ENCODE measurements at places on chromosomes 7 and 10.
A peak's percentile ranks its signal among the peaks of the same experiment; 100 is the strongest.

DNA sequence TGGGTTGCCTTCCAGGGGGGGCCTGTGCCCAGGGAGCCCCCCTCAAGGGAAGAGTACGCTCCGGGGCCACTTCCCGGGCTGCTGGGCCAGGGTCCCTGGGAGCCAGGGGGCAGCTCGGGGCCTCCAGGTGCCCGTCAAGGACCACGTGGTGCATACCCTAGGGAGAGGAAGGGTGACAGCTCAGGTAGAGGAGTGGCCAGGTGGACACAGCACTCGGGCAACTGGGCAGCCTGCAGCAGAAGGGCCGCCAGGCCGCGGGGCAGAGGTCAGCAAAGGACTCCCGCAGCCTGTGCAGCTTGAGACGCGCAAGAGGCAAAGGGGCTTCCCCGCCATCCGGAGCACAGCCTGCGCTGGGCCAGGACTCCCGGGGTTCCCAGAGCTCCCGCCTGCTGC is 26.4 kb downstream of the AP5Z1 start:
- H3K4me3 ChIP-seq = no peak overlapping the region
- no peak overlapping the region for H3K27ac ChIP-seq
- no peaks in the 10 kb centered on the region for H3K27me3 ChIP-seq

- H3K4me1 ChIP-seq = peaks cover 26% of the 10 kb centered on the region
- no peak overlapping the region for H3K4me3 ChIP-seq
- no peak for DNase-seq
- H3K27me3 ChIP-seq = no peaks in the 10 kb centered on the region
- H3K36me3 ChIP-seq = no peaks in the 10 kb centered on the region
Observed at GRCh38 chr10:119415536-119416503, 126.7 kb downstream of the RGS10 start.

DNA sequence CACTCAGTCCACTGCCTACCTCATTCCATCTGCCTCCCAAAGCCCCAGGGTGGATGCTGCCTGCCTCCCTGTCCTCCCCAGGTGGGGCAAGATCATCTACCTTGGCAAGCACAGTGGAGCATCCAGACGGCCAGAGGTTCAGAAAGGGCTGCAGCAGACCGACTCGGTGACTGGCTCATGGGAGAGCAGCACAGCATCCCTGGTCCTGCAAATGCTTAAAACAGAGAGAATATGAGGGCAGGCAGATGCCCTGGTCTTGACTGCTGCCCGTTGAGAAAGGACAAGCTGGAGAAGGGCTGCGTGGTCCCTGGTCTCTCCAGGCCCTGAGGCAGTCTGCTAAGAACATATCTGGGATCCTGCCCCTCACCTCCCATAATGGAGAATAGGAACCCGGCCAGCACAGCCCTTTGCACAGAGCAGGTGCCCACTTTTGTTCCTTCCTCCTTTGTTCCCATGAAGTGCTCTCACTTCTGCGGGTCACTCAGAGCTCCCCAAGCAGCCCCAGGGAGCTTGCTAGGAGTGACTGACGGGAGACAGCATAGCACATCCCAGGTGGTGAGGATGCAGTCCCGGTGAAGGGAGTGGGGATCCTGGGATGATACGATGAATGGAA is 1.4 kb downstream of the HPS1 start:
- H3K36me3 ChIP-seq = peaks cover 49% of the 10 kb centered on the region
- no peak overlapping the region for H3K4me3 ChIP-seq
- H3K4me1 ChIP-seq = peaks cover 15% of the 10 kb centered on the region
- no peaks in the 10 kb centered on the region for H3K27me3 ChIP-seq
- H3K27ac ChIP-seq = peak overlapping the region; percentile 96
- no peak for DNase-seq

- H3K4me3 ChIP-seq = peak overlapping the region; percentile 56
- peak overlapping the region; percentile 81 for H3K27ac ChIP-seq
- H3K4me1 ChIP-seq = peaks cover 5% of the 10 kb centered on the region
- no peaks in the 10 kb centered on the region for H3K27me3 ChIP-seq
- no peak for DNase-seq
Observed at GRCh38 chr7:64882341-64883112, 20.5 kb upstream of the ZNF273 start.

DNA sequence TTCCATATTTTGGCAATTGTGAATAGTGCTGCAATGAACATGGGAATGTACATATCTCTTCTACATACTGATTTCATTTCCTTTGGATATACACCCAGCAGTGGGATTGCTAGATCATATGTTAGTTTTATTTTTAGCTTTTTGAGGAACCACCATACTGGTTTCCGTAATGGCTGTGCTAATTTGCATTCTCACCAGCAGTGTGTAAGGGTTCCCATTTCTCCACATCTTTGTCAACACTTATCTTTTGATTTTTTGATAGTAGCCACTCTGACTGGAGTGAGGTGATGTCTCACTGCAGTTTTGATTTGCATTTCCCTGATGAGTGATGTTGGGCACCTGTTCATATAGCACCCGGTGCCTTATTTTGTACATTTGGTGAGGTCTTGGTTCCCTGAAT is 519.6 kb downstream of the REEP3 start:
- no peaks in the 10 kb centered on the region for H3K27me3 ChIP-seq
- H3K4me1 ChIP-seq = no peaks in the 10 kb centered on the region
- no peak overlapping the region for H3K4me3 ChIP-seq
- no peak overlapping the region for H3K27ac ChIP-seq

GRCh38 chr10:117725993-117726392 is 183.4 kb downstream of the EMX2 start:
- no peak overlapping the region for H3K4me3 ChIP-seq
- H3K27ac ChIP-seq = no peak overlapping the region
- peaks cover 70% of the 10 kb centered on the region for H3K27me3 ChIP-seq
- no peak for DNase-seq

- no peaks in the 10 kb centered on the region for H3K36me3 ChIP-seq
- no peak overlapping the region for H3K27ac ChIP-seq
- no peak for DNase-seq
- H3K4me3 ChIP-seq = no peak overlapping the region
- H3K4me1 ChIP-seq = peaks cover 18% of the 10 kb centered on the region
- H3K27me3 ChIP-seq = no peaks in the 10 kb centered on the region
Observed at GRCh38 chr7:47480576-47481538, 101.1 kb downstream of the TNS3 start.

GRCh38 chr7:30329716-30330115 is 45.3 kb downstream of the ZNRF2 start:
- peaks cover 12% of the 10 kb centered on the region for H3K36me3 ChIP-seq
- H3K27me3 ChIP-seq = no peaks in the 10 kb centered on the region
- no peak for DNase-seq
- H3K27ac ChIP-seq = no peak overlapping the region

GRCh38 chr10:67114945-67115344 is 189.1 kb downstream of the LRRTM3 start:
- no peaks in the 10 kb centered on the region for H3K4me1 ChIP-seq
- H3K36me3 ChIP-seq = no peaks in the 10 kb centered on the region
- no peaks in the 10 kb centered on the region for H3K27me3 ChIP-seq
- H3K27ac ChIP-seq = no peak overlapping the region

GRCh38 chr7:94064541-94065191 is 60.5 kb upstream of the BET1 start:
- no peaks in the 10 kb centered on the region for H3K36me3 ChIP-seq
- no peak for DNase-seq
- no peak overlapping the region for H3K27ac ChIP-seq
- no peaks in the 10 kb centered on the region for H3K27me3 ChIP-seq
- no peaks in the 10 kb centered on the region for H3K4me1 ChIP-seq
- H3K4me3 ChIP-seq = no peak overlapping the region

DNA sequence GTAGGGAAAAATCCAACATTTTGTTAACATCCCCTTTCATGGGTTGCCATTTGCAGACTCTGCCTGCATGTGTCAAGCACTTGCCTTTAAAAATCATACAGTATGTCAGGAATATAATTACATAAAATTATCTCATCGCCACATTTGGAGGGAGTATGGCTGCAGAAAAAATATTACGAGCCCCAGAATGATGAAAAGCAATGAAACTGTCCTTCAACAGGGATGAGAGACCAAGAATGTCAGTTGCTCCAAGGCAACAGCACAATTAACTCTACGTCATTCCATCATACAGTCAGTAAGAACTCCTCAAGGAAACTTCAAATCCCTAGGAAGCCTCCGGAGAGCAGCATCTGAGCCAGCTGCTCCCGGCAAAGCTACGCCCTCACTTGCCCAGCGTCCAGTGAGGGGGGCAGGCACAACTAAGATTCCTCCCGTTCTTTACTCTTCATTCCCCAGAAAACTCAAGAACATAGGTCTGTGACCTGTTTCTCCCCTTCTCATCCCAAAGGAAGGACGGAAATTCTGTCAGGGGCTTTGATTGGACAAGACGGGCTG is 132.9 kb downstream of the ANLN start:
- peaks cover 3% of the 10 kb centered on the region for H3K4me1 ChIP-seq
- no peaks in the 10 kb centered on the region for H3K27me3 ChIP-seq
- no peaks in the 10 kb centered on the region for H3K36me3 ChIP-seq
- H3K4me3 ChIP-seq = no peak overlapping the region
- peak overlapping the region; percentile 68 for H3K27ac ChIP-seq

- no peaks in the 10 kb centered on the region for H3K4me1 ChIP-seq
- H3K36me3 ChIP-seq = no peaks in the 10 kb centered on the region
- no peak overlapping the region for H3K27ac ChIP-seq
- H3K27me3 ChIP-seq = no peaks in the 10 kb centered on the region
- no peak for DNase-seq
Observed at GRCh38 chr10:50229460-50229859, 21.9 kb downstream of the ASAH2 start.

DNA sequence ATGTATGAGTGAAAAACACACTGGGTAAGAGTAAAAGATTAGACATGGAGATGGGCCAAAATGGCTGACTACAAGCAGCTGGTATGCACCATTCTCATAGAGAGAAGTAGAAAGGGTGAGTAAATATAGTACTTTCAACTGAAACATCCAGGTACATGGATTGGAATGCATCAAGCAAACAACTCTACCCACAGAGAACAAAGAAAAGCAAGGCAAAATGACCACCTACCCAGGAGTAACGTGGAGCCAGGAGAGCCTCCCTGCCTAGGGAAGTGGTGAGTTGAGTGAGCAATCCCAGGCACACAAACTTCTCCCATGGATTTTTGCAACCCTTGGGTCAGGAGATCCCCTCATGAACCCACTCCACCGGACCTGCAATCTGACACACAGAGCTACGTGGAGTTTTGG is 212.8 kb downstream of the PTN start:
- H3K4me1 ChIP-seq = no peaks in the 10 kb centered on the region
- no peak overlapping the region for H3K4me3 ChIP-seq
- DNase-seq = no peak

DNA sequence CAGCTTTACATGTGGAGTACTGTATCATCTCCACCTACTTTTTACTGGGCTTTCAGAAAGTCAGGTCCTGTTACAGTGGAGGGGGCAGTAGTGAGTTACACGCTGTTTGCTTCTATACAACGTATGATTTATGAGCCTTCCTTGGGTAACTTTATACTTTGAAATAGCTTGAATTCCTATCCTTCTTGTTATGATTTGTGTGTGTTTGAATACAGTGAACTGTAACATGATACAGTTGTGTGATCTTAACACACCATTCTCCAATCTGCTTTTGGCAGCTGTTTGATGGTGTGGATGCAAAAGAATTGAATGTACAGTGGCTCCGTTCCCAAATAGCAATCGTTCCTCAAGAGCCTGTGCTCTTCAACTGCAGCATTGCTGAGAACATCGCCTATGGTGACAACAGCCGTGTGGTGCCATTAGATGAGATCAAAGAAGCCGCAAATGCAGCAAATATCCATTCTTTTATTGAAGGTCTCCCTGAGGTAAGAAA is 41.7 kb downstream of the SP8 start:
- DNase-seq = no peak
- no peak overlapping the region for H3K27ac ChIP-seq
- H3K27me3 ChIP-seq = no peaks in the 10 kb centered on the region
- H3K4me3 ChIP-seq = no peak overlapping the region
- H3K36me3 ChIP-seq = no peaks in the 10 kb centered on the region

DNA sequence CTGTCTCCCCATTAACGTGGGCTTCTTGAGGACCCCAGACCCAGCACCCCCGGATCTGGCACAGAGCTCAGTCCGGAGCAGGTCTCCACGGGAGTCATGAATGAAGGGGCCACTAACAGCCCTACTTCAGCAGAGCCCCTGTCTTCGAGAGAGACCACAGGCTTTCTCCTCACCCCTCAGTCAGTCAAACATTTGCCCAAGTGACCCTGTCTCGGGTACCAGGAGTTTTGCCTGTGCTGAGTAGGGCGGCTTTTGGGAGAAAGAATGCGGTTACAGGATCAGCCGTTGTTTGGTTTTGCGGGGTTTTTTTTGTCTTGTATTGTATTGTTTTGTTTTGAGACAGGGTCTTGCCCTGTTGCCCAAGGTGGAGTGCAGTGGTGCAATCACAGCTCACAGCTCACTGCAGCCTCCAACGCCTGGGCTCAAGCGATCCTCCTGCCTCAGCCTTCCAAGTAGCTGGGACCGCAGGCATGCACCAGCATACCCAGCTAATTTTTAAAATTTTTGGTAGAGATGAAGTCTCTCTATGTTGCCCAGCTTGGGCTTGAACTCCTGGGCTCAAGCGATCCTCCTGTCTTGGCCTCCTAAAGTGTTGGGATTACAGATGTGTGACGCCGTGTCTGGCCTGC is 16.5 kb downstream of the ADAP1 start:
- no peak overlapping the region for H3K4me3 ChIP-seq
- peaks cover 7% of the 10 kb centered on the region for H3K4me1 ChIP-seq
- H3K27me3 ChIP-seq = no peaks in the 10 kb centered on the region
- DNase-seq = no peak
- H3K27ac ChIP-seq = no peak overlapping the region

GRCh38 chr10:13414855-13415254 is 66.8 kb upstream of the SEPHS1 start:
- no peak overlapping the region for H3K4me3 ChIP-seq
- H3K36me3 ChIP-seq = no peaks in the 10 kb centered on the region

DNA sequence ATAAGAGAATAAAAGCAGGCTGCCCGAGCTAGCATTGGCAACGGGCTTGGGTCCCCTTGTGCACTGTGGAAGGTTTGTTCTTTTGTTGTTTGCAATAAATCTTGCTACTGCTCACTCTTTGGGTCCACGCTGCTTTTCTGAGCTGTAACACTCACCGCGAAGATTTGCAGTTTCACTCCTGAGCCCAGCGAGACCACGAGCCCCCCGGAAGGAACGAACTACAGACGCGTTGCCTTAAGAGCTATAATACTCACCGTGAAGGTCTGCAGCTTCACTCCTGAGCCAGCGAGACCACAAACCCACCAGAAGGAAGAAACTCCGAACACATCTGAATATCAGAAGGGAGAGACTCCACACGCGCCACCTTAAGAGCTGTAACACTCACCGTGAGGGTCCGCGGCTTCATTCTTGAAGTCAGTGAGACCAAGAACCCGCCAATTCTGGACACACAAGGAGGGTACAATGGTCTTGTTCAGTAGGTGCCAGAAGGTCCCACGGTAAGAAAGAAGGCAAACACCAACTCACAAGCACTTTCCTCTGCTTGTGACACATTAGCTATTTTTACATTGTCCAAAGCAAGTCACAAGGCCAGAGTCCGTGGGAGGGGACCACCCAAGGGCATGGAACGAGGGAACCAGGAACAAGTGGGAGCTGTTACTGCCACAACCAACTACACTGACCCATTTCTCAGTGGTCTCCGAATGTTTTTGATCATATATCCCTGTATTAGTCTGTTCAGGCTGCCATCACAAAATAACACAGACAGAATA is 29.2 kb upstream of the CACUL1 start:
- no peak overlapping the region for H3K27ac ChIP-seq
- H3K4me3 ChIP-seq = no peak overlapping the region
- H3K36me3 ChIP-seq = no peaks in the 10 kb centered on the region
- no peak for DNase-seq
- H3K27me3 ChIP-seq = no peaks in the 10 kb centered on the region

- H3K4me3 ChIP-seq = no peak overlapping the region
- H3K36me3 ChIP-seq = no peaks in the 10 kb centered on the region
- no peak for DNase-seq
- no peak overlapping the region for H3K27ac ChIP-seq
Observed at GRCh38 chr10:97731346-97732051, 5.4 kb upstream of the ZFYVE27 start.
